Spleen (tissue), 13 donors: ENCODE measurements at places on chromosomes 6 and 20. TPM values are rescaled to one million over a fixed set of nuclear protein-coding genes. Genes with fewer than 3 reads are reported as not detected.

- DNase-seq: peak; percentile 63
These were observed 82.4 kb downstream of the TMEM242 start for GRCh38 chr6:157240960-157241311.

GRCh38 chr6:33904050-33904746 lies 100.4 kb upstream of the MLN start:
- DNase-seq: peak; percentile 89

NNAT gene
- 0.24 TPM for polyA plus RNA-seq

ISM1 gene
- 1.6 TPM for polyA plus RNA-seq

SLC22A16 gene
- 0.13 TPM for polyA plus RNA-seq

GRCh38 chr6:167937301-167937700 lies 60.2 kb upstream of the KIF25 start:
- no peak for DNase-seq

GSTA1 gene
- 0.10 TPM for polyA plus RNA-seq

DNA sequence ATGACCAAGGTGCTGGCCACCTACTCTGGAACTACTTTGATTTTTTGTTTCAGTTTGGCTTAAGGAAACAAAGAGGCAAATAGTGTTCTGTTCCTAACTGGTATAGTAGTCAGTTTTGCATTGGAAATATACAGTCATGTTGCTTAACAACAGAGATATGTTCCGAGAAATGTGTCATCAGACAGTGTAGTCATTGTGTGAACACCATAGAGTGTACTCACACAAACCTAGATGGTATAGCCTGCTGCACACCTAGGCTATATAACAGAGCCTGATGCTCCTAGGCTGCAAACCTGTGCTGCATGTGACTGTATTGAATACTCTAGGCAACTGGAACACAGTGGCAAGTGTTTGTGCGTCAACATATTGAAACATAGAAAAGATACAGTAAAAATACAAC lies 80.4 kb downstream of the ARID1B start:
- no peak for DNase-seq

DNA sequence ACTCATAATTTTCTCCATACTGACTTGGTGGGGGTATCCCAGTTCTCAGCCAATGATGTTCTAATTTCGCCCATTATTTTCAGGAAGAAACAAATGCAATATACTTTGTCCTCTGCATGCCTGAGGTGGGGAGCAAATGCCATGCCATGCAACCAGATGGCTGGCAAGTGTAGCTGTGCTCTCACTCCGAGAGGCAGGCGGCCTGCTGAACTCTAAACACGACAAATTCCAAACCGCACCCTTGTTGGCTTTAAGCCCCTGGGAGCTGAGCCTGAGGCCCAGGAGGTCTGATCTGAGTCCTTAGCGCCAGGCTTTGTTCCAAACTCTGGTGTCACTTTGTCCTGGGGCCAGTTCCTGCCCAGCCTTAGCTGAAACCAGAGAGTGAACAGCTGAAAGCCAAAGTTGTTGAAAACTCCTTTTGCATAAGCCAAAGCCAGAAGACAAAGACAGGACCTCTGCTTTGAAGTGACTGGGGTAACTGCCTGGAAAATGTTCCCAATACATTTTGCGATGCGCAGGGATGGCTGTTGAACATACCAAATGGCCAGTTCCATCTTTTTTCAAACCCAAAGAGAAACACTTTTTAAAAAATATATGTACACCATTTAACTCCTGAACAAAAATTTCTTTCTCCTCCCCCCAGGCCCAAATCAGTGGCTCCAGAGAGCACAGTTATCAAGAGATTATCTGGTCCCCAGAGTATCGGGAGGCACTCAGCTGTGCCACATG lies 46.2 kb downstream of the TTI1 start:
- DNase-seq: no peak
